Fibroblast of the aortic adventitia (primary cell): ENCODE measurements at places on chromosomes 12 and 14.
A peak's percentile ranks its signal among the peaks of the same experiment; 100 is the strongest.

GRCh38 chr12:91948504-91948903 lies 197.1 kb downstream of the BTG1 start:
- no peak for DNase-seq

DNA sequence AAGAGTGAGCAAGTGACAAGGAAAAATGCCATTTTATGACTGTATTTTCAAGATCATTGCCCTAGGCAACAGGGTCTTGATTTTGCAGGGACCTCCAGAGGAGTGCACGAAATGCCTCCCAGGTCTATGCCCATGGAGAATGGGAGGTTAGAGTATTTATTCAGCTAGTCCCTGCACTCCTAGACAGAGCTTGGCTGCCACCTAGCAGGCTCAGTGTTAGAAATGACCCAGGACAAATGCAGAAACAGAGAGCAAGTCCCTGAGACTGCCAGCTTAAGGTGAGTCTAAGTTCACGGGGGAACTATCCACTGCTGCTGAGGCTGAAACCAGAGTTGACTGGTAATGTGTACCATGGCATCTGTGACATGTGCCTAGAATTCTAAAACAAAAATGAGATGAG lies 506.4 kb downstream of the MED13L start:
- no peak for DNase-seq

DNA sequence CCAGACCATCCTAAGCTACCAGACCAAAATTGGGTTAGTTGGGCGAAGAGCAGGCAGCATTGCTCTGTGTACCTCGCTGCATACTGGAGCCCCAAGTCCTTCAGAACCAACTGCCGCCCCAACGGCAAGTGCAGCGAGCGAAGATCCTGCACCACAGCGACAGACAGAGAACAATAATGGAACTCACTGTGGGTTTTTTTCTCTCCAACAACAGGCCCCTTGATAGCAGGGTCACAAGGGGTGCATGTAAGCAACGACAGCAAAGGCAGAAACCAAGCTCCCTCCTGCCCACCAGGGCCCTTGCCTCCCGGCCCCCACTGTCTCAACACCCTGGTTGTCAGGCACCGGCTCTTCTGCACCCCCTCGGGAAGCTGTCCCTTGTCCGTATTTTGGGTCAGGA lies 39.0 kb downstream of the RNF34 start:
- no peak for DNase-seq

DNA sequence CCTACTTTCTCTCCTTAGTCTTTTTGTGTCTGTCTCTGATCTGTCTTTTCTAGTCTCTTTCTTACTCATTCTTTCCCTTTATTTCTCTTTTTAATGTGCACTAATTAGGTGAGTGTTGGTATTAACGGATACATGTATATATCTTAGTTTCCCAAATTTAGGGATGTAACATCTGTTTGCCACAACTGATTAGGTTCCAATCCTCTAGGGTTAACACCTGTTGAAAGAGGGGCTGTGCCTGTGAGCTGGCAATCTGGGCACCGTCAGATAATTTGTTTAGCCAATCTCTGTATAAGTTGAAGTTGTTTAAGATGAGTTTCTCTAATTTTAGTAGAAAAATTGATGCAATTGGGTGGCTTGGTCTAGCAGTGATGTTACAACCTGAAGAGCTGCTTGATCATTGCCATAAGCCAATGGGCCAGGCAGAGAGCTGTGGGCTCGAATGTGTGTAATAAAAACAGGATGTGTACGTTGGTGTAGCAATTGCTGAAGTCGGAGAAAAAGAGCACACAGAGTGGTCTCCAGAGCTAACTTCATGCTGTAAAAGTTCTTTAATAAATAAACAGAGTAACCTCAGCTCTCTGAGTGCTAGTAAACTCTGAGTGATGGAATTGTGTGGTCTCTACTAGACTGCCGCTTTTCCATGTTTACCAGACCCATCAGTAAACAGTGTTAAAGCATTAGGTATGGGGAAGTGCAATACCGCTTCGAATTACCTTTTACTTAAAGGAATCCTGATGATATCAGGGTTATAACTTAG lies 18.3 kb upstream of the LYZ start:
- DNase-seq = no peak

- no peak for DNase-seq
These were observed 25.1 kb downstream of the AHNAK2 start for GRCh38 chr14:104953097-104953496.

DNA sequence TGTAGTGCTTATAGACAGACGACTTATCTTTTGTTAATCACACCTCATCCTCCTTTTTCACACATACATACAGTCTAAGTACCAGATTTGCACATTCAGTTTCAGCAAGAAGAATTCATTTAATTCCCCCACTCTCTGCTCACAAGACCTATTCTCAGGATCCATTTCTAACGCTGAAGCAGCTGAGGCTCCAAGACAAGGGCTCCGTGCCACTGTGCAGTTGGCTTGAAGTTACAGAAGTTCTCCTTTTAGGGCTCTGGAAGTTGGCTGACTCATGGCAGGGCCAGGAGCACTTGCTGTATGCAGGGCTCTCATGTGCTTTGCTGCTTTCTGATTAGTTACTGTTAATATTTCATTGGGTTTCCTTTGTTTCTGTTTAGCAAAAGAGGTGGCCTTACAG lies 1566.9 kb upstream of the TMEM132C start:
- no peak for DNase-seq

GRCh38 chr12:1553987-1554982 lies 40.1 kb downstream of the FBXL14 start:
- DNase-seq = no peak

DNA sequence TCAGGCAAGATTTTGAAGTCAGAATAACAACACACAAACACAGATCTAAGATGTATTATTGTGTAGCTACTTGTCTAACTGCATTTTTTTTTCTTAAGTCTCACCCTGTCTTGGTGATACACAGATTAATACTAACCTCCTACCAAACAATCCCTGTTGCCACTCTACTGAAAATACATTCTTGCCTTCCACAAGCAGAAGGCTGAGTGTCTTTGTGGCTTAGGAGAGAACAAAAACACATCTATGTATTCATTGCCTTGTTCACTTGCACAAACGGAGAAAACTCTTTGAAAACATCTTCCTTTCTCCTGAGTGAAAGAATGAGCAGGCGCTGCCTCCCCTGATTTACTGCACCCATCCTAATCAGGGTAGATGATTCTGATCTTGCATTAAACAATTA lies 642.2 kb downstream of the DIO2 start:
- DNase-seq = no peak

GRCh38 chr12:96187956-96188355 lies 6.2 kb upstream of the ELK3 start:
- no peak for DNase-seq

GRCh38 chr12:56084958-56085543 lies 5.1 kb downstream of the ERBB3 start:
- no peak for DNase-seq

- DNase-seq = no peak
These were observed 10.8 kb downstream of the GAS2L3 start for GRCh38 chr12:100584256-100584655.

GRCh38 chr14:93056840-93057585 lies 58.7 kb downstream of the ITPK1 start:
- no peak for DNase-seq

GRCh38 chr12:25884920-25885234 lies 73.6 kb upstream of the RASSF8 start:
- DNase-seq = no peak

DNA sequence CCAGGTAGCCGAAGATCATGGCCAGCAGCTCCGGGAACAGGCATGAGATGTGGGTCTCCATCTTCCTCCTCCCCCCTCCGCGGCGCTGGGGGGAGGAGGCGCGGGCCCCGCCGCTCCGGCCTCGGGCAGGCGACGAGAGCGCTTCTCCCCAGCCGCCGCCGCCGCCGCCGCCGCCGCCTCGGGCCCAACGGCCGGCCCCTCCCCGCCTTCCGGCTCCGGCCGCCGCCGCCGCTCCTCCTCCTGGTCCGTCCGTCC lies 448 bp downstream of the FBXL14 start:
- no peak for DNase-seq

DNA sequence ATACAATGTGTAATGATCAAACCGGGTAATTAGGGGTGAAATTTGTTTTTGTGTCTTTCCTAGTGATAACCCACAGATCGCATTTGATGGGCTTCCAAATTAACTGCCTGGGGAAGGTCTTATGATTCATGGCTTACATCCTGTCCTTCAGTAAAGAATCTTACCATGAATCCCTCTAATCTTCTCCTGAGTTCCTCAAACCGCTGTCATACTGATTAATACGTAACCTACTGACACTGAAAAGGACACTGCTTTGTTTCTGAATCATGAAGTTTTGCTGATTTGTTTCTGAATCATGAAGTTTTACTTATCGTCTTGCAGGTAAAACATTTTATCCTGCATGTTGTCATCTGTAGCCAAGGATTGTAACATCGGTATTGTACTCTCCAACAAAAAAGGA lies 52.0 kb upstream of the CRY1 start:
- DNase-seq = peak; percentile 37

GRCh38 chr14:99397698-99398097 lies 83.0 kb downstream of the SETD3 start:
- no peak for DNase-seq

GRCh38 chr12:109134186-109134917 lies 18.0 kb downstream of the ACACB start:
- DNase-seq = peak; percentile 64

- peak; percentile 55 for DNase-seq
These were observed 34.3 kb upstream of the SLC38A1 start for GRCh38 chr12:46303039-46303666.

DNA sequence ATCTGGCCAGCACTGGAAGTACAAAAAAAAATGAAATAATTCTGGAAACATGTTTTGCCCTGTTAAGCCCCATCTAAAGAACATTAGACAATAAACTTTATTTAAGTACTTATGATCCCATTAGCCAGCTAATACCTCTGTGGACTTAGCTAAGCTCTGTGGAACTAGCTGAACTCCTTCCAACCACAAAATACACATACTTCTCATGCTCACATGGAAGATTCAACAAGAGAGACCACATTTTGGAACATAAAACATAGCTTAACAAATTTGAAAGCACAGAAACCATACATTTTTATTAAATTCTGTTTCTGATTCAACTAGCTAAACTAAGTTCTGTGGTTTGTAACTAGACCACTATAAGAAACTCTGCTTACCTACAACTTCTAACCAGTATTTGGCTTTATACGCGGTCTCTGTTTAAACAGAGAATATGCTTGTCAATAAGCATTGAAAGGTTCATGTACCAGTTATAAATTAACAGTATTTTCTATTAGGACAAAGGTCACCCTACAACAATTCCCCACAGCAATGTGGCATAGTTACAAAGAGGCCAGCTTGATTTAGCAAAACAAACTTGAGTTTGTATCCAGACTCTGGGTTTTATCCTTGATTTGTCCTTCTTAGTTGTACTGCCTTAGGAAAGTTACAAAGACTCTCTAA lies 300.1 kb downstream of the C12orf50 start:
- no peak for DNase-seq
